A549 treated with Mapracorat at 1 μM for 4 hours (cell line): ENCODE measurements at places on chromosomes 6 and 20. TPM values are rescaled to one million over a fixed set of nuclear protein-coding genes. Genes with fewer than 3 reads are reported as not detected.

Gene LINC00237
- not detected in 5 replicates for total RNA-seq

Gene SLC22A3
- total RNA-seq = 40.2 to 49.9 TPM (median 44.7 TPM) in 5 replicates

Gene BTN1A1
- total RNA-seq = not detected in 5 replicates

Gene CFB
- total RNA-seq = 1.9 to 2.3 TPM (median 2.0 TPM) in 5 replicates

Gene SCGN
- 0.12 to 0.37 TPM (median 0.31 TPM) in 4 of 5 replicates, not detected in the other for total RNA-seq

Gene SEMG1
- not detected in 5 replicates for total RNA-seq

Gene BAK1
- 36.4 to 45.2 TPM (median 43.4 TPM) in 5 replicates for total RNA-seq

Gene MYB
- 0.57 to 1.2 TPM (median 0.77 TPM) in 5 replicates for total RNA-seq

Gene ZC3H12D
- 0.02 to 0.12 TPM (median 0.06 TPM) in 4 of 5 replicates, not detected in the other for total RNA-seq

Gene LY86
- total RNA-seq = not detected in 5 replicates

Gene AKAP12
- 126 to 197 TPM (median 168 TPM) in 5 replicates for total RNA-seq

Gene MYCT1
- total RNA-seq = not detected in 5 replicates

Gene POM121L2
- not detected in 5 replicates for total RNA-seq

Gene TSPO2
- not detected in 5 replicates for total RNA-seq

Gene C6orf15
- total RNA-seq = not detected in 5 replicates

Gene MYBL2
- total RNA-seq = 74.9 to 80.7 TPM (median 79.3 TPM) in 5 replicates

Gene FAM83D
- 55.3 to 72.1 TPM (median 65.2 TPM) in 5 replicates for total RNA-seq

Gene F13A1
- not detected in 5 replicates for total RNA-seq

Gene JAG1
- total RNA-seq = 33.7 to 40.1 TPM (median 37.9 TPM) in 5 replicates

Gene SALL4
- 1.1 to 2.2 TPM (median 1.2 TPM) in 5 replicates for total RNA-seq

Gene NKX2-4
- not detected in 5 replicates for total RNA-seq

Gene INSM1
- not detected in 5 replicates for total RNA-seq

Gene FLRT3
- 1.6 to 2.2 TPM (median 1.8 TPM) in 5 replicates for total RNA-seq

Gene MAFB
- 0.11 to 0.23 TPM (median 0.13 TPM) in 5 replicates for total RNA-seq

Gene ATG5
- total RNA-seq = 20.9 to 26.0 TPM (median 23.1 TPM) in 5 replicates

Gene PSORS1C2
- total RNA-seq = not detected in 5 replicates

Gene WDR27
- 6.4 to 13.3 TPM (median 10.3 TPM) in 5 replicates for total RNA-seq

Gene EXOC2
- 9.8 to 12.2 TPM (median 11.1 TPM) in 5 replicates for total RNA-seq

Gene WFDC5
- not detected in 5 replicates for total RNA-seq

Gene DBNDD2
- total RNA-seq = 26.1 to 30.6 TPM (median 27.3 TPM) in 5 replicates

Gene LGSN
- 2.0 to 3.0 TPM (median 2.2 TPM) in 5 replicates for total RNA-seq

Gene HCRTR2
- total RNA-seq = not detected in 5 replicates

Gene CD93
- not detected in 5 replicates for total RNA-seq

Gene NKAIN2
- total RNA-seq = not detected in 5 replicates

Gene STX11
- 2.2 to 2.9 TPM (median 2.5 TPM) in 5 replicates for total RNA-seq

Gene LY6G5C
- 0.92 to 1.6 TPM (median 1.1 TPM) in 5 replicates for total RNA-seq

Gene MAPK13
- total RNA-seq = 0.28 to 1.00 TPM (median 0.74 TPM) in 5 replicates

Gene PREX1
- total RNA-seq = 10.1 to 14.2 TPM (median 13.4 TPM) in 5 replicates

Gene SPATS1
- not detected in 5 replicates for total RNA-seq

Gene SAMD10
- total RNA-seq = not detected in 5 replicates

Gene CTCFL
- not detected in 5 replicates for total RNA-seq

Gene CDH22
- total RNA-seq = 0.04 to 0.05 TPM in 2 of 5 replicates, not detected in the others

Gene MATN4
- 0.09 to 0.26 TPM (median 0.15 TPM) in 4 of 5 replicates, not detected in the other for total RNA-seq

Gene SLC17A1
- total RNA-seq = 0.09 to 0.16 TPM (median 0.12 TPM) in 4 of 5 replicates, not detected in the other

Gene SLC35D3
- 0.05 to 0.14 TPM (median 0.12 TPM) in 3 of 5 replicates, not detected in the others for total RNA-seq

Gene EMILIN3
- 0.30 to 0.63 TPM (median 0.43 TPM) in 5 replicates for total RNA-seq

Gene BCLAF1
- 51.6 to 79.5 TPM (median 69.1 TPM) in 5 replicates for total RNA-seq

Gene SLC35A1
- total RNA-seq = 8.5 to 9.5 TPM (median 9.1 TPM) in 5 replicates

Gene ANKEF1
- 5.6 to 6.7 TPM (median 6.0 TPM) in 5 replicates for total RNA-seq

Gene CMTR1
- total RNA-seq = 14.3 to 17.6 TPM (median 16.8 TPM) in 5 replicates

Gene CCR6
- 0.06 to 0.16 TPM (median 0.09 TPM) in 3 of 5 replicates, not detected in the others for total RNA-seq

Gene TNFRSF21
- total RNA-seq = 14.5 to 16.9 TPM (median 16.0 TPM) in 5 replicates

Gene MYLK4
- 0.10 to 0.21 TPM (median 0.14 TPM) in 5 replicates for total RNA-seq

Gene FAM83C
- total RNA-seq = 0.05 to 0.12 TPM (median 0.07 TPM) in 5 replicates

Gene FAM209B
- total RNA-seq = 0.22 to 0.67 TPM (median 0.34 TPM) in 5 replicates

Gene CCN5
- 25.9 to 39.9 TPM (median 27.5 TPM) in 5 replicates for total RNA-seq
